ENCODE measurements at places on chromosomes 11 and 22.

DNA sequence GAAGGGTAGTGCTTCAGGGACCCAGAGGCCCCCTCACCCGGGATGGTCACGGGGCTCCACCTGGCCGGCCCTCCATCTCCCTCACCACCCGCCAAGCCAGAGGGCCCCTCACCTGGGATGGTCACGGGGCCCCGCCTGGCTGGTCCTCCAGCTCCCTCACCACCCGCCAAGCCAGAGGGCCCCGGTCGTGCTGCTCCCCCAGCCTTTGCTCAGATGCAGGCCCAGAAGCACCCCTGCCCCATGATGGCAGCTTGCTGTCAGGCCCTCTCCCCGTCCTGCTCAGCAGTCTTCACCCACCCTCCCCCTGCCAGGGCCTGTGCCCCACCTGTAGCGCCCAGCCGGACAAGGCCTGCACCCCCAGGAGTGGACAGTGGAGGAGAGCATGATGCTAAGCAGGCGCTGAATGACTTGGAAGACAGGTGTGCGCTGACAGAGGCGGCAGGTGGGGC lies 7.3 kb downstream of the DENND6B start:
- peaks cover 14% of the 10 kb centered on the region for H3K4me1 ChIP-seq
- H3K27ac ChIP-seq, result no peak overlapping the region
- peaks cover 14% of the 10 kb centered on the region for H3K27me3 ChIP-seq
- H3K4me3 ChIP-seq, result no peak overlapping the region

DNA sequence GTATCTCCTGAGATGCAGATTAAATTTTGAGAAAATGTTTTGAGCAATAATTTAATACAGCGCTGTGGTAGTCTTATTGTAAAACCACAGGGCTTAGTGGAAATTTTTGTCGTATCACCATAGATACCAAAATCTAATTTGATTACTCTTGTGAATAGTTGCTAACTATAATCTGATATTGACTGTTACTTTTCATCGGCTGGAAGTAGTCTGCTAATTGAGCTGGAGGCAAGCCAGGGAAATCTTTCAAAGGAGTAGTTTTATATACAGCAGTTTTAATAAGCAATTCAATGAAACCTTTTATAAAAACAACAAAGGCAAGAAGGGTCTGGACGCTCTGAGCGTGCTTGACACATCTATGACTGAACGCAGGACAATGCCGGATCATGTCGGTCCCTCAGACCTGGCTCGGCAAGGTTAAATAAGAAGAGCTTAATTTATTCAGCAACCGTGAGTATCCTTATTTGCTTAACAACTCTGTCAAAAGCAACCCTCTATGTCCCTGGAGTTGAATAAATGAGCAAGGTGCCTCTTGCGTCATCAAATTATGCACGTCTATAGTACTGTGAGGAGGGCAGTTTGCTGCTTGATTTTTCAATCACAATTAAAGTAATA lies 121.2 kb downstream of the NCAM1 start:
- peaks cover 54% of the 10 kb centered on the region for H3K4me1 ChIP-seq
- H3K4me3 ChIP-seq, result no peak overlapping the region
- no peak for DNase-seq
- H3K27me3 ChIP-seq, result no peaks in the 10 kb centered on the region

- H3K4me3 ChIP-seq, result peak overlapping the region; percentile 18
- DNase-seq, result no peak
- H3K27ac ChIP-seq, result peak overlapping the region; percentile 100
Observed at GRCh38 chr11:111736621-111737443, 29.4 kb downstream of the PPP2R1B start.

DNA sequence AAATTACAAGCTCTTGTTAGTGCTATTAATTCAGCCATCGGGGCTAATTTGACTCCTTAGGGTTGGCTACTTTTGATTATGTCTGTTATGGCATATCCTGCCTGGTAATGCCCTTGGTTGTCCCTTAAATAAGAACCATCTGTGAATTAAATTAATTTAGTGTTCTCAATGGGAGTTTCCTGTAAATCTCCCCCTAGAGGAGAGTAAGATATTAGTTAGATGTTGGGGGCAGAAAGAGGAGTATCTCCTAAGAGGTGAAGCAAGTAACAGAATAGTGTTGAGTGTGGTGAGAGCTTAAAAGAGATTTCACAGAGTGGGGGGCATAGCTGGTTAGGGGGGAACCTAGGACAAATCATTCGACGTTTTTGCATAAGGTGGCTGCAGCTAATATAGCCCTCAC lies 1126.9 kb downstream of the JRKL start:
- no peak overlapping the region for H3K4me3 ChIP-seq
- no peak overlapping the region for H3K27ac ChIP-seq
- DNase-seq, result no peak
- H3K4me1 ChIP-seq, result peaks cover 18% of the 10 kb centered on the region
- peaks cover 4% of the 10 kb centered on the region for H3K27me3 ChIP-seq

- DNase-seq, result no peak
- peaks cover 62% of the 10 kb centered on the region for H3K4me1 ChIP-seq
Observed at GRCh38 chr11:124882339-124883071, 15.2 kb downstream of the ROBO4 start.

DNA sequence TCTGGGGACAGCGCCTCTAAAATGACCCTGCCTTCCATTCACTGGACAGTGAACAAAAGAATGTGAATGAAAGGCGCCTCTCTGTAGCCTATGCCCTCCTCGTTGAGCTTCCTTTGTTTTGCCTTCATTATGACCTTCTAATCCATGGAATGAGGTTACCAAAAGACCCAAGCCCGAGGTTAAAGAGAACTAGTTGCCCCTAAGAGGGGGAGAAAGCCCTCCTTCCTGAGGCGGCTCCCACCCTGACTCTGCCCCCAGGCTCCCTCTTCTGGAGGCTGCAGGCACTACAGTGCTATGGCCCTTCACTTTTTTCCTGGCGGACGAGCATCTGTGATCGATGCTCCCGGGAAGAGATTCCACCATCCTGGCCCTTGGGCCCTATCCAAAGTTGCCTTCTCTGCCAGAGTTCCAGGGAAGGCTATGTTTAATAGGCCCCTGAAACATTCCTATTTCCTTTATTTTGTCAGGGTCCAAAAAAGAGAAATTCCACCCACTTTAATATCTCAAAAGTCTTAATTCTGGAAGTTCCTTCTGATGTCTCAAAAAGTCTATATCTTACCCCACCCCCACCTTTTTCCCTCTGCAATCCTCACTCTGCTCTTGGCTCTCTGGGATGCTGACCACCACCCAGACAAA lies 147.3 kb downstream of the FEZ1 start:
- H3K27ac ChIP-seq, result peak overlapping the region; percentile 97
- peak; percentile 89 for DNase-seq
- peaks cover 5% of the 10 kb centered on the region for H3K27me3 ChIP-seq
- H3K4me1 ChIP-seq, result peaks cover 97% of the 10 kb centered on the region
- H3K36me3 ChIP-seq, result peaks cover 21% of the 10 kb centered on the region

DNA sequence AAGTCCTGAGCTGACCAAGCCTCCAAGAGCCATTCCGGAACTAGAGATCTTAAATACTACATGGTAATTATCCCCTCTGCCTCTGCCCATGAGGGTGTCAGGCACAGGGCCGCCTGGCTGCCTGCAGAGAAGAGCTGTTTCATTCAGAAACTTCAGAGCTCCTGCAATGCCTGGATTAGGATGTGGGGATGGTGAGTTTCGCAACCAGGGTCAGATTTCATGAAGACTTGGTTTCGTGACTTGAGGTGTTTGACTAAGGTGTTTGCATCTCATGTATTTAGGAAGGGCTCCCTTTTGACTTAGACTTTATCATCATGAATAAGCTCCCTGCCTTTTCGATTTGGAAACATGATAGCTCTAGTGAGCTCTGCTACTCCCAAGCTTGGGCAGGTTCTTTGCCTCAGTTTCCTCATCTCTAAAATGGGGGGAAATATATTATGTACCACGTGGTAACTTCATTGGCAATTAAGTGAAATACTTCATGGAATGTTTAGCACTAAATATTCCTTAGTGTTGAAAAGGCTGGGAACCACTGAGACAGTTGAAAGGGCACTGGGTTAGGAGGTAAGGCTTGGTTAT lies 9.1 kb downstream of the TIMP3 start:
- DNase-seq, result no peak
- no peaks in the 10 kb centered on the region for H3K36me3 ChIP-seq
- H3K27ac ChIP-seq, result peak overlapping the region; percentile 55
- peaks cover 21% of the 10 kb centered on the region for H3K4me1 ChIP-seq
- peaks cover 33% of the 10 kb centered on the region for H3K27me3 ChIP-seq

DNA sequence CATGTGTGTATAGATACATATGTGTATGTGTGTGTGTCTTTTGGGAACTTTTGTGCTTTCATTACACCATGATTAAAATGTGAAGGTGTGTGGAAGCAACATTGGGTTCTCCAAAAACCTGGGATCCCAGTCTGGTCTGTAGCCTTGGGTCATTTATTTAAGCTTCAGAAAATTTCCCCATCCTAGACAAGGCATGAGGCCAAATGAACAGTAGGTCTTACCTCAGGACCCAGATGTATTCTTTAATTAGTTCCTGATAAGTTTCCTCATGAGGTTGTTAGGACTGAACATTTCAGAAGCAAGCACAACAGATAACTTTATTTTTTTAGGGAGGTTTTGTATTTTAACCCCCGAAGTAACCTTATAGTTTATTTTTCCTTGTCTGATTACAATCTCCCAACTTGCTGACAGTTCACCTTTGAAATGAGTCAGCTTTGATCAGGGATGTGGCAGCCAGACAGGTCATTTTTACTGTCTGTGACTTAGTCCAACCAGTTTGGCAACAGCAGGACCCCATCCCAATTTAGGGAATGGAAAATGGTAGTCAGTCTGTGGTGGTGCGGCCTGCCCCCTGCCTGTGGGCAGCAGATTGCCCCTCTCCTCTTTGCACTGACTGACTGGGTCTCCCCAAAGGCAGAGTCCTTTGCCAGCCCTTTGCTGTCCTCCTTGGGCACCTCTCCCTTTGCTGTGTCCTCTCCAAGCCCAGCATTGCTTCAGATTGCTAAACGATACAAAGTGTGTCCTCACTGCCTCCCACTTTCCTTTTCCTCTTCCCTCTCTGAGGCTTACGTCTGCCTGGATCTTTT lies 88.3 kb downstream of the NAV2 start:
- no peak overlapping the region for H3K4me3 ChIP-seq
- H3K36me3 ChIP-seq, result no peaks in the 10 kb centered on the region
- H3K27me3 ChIP-seq, result peaks cover 19% of the 10 kb centered on the region
- no peak for DNase-seq

GRCh38 chr11:75246671-75247350 lies 6.2 kb downstream of the TPBGL start:
- H3K4me1 ChIP-seq, result peaks cover 26% of the 10 kb centered on the region
- no peaks in the 10 kb centered on the region for H3K36me3 ChIP-seq
- H3K4me3 ChIP-seq, result no peak overlapping the region
- H3K27me3 ChIP-seq, result peaks cover 56% of the 10 kb centered on the region
